Cardiac fibroblast (primary cell): ENCODE measurements at places on chromosomes 6 and 20.
A peak's percentile ranks its signal among the peaks of the same experiment; 100 is the strongest.

GRCh38 chr6:81978230-81978629, 225.7 kb upstream of the TENT5A start:
- DNase-seq = peak; percentile 49

- DNase-seq = no peak
These were observed 6.1 kb downstream of the NINL start for GRCh38 chr20:25579081-25579770.

DNA sequence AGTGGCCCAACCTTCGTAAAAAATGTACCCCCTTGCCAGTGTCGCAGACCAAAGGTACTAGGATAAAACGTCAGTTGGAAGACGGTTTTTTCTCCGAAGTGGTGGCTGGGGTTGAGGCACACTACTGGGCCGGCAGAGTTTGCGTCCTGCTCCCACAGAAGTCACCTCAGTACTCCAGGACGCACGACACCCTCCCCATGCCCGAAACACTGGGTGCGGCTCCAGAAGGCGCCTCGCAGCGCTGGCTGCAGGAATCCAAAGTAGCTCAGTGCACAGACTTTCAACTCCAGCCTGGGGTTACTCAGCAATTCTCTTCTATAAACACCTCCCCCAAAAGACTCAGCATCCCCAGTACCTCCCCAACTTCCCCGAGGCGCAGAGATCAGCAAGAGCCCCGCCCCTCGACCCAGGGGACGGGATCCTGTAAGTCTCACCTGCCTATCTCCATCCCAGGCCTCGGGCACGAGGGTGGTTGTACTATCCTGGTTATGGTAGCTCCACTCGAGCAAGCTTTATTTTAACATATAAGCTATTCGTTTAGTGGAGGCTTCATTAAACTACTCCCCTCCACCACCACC, 88.2 kb downstream of the ZFP64 start:
- peak; percentile 10 for DNase-seq

- DNase-seq = no peak
These were observed 8.6 kb upstream of the LY6G5C start for GRCh38 chr6:31689249-31690110.

GRCh38 chr6:168118935-168119334, 39.9 kb upstream of the FRMD1 start:
- no peak for DNase-seq
